MG63 (cell line): ENCODE measurements at places on chromosomes 2 and 18. TPM values are rescaled to one million over a fixed set of nuclear protein-coding genes. Genes with fewer than 3 reads are reported as not detected.

Gene GKN1
- not detected in 2 replicates for total RNA-seq

Gene ESPNL
- 0.03 TPM in 1 of 2 replicates, not detected in the other for total RNA-seq

Gene TMEM200C
- total RNA-seq: 0.13 TPM in 1 of 2 replicates, not detected in the other

Gene RPRM
- not detected in 2 replicates for total RNA-seq

Gene OSGEPL1
- 8.9 and 12.0 TPM in 2 replicates for total RNA-seq

Gene RDH14
- 29.1 and 34.6 TPM in 2 replicates for total RNA-seq

Gene MITD1
- 29.7 and 50.8 TPM in 2 replicates for total RNA-seq

Gene ACMSD
- not detected in 2 replicates for total RNA-seq

DNA sequence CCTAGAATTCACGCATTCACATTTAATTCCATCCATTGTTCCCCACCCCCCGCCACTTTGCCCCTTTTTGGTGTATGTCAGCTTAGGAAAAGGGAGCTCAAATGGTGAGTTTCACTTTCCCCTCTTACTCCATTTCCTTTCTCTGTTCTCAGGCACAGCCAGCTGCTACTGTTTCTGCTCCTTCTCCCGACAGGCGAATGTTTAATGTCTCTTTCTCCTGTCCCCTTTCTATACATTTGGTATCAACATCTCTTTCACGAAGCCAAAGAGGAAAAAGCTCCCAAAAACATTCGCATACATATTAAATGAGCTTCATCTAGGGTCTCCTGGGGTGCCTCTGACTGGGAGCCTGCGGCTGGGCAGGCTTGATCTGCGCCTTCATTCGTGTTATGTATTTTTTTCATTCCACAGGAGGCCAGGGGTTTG lies 124.2 kb upstream of the SATB2 start:
- peak; percentile 10 for DNase-seq

DNA sequence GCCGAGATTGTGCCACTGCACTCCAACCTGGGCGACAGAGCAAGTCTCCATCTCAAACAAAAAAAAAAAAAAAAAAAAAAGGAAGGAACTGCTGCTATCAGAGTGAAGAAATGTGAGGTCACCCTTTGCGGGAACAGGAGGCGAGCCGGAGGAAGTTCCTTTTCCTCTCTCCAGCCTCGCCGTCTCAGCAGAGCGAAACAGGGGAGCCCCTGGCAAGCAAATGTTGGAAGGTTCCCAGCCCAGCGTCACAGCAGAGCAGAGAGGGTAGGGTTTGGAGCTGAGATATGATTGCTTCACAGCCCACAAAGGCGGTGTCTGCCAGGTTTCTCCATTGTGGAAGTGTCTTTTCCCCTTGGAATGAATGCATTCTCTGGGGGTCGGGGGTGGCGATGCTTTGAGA lies 28.5 kb downstream of the SLC20A1 start:
- no peak for DNase-seq

GRCh38 chr2:110116033-110116710 lies 550 bp upstream of the MALL start:
- DNase-seq: peak; percentile 79

DNA sequence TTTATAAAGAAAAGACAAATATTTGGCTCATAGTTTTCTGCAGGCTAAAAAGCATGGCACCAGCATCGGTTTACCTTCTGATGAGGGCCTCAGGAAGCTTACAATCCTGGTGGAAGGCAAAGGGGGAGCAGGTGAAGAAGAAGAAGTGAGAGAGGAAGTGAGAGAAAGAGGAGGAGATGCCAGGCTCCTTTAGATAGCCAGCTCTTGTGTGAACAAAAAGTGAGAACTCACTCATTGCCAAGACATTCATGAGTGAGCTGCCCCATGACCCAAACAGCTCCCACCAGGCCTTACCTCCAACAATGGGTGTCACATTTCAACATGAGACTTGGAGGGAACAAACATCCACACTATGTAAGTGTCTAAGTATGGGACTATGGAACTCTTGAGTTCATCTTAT lies 14.3 kb downstream of the CCDC150 start:
- no peak for DNase-seq

DNA sequence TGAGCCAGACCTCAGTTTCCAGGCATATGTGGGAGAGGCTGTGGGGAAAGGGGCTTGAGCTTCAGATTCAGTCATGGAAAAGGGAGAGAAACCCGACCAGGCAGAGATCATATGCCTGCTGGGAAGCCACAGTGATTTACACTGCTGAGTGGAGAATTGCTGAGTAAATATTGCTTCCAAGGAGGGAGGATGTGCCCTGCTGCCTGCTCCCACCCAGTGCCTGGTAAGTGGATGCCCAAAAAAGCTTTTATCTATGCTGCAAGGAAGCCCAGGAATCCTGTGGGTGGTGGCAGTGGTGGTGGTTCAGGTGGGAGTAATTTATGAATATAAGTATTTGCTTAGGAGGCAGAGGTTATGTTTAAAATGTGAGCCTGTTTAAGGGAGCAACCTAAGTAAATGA lies 39.5 kb downstream of the INO80C start:
- no peak for DNase-seq
